Fibroblast of lung (primary cell): ENCODE measurements at places on chromosomes 5 and 9. TPM values are rescaled to one million over a fixed set of nuclear protein-coding genes. Genes with fewer than 3 reads are reported as not detected.

DEPDC1B gene
- total RNA-seq = 2.1 and 2.5 TPM in 2 replicates

DNA sequence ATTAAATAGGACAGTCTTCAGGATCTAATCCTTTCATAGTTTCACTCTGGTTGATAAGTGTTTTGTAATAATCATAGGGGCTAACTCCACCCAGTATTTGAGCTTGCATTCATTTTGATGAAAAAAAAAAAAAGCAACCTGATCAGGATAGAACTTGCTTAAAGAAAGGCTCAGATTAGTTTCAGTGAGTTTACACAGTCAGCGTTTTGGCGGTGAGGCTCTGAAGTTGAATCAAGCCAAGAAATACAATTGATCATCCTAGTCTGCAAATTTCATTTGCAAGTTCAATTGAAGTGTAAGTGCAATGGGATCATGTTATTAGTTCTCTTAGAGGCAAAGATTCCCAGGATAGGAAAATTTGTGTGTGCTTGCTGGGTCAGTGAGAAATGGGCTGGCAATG is 159.7 kb upstream of the ELL2 start:
- peak; percentile 21 for DNase-seq

GRCh38 chr5:179765400-179765799 is 28.4 kb upstream of the LTC4S start:
- peak; percentile 95 for DNase-seq

DNA sequence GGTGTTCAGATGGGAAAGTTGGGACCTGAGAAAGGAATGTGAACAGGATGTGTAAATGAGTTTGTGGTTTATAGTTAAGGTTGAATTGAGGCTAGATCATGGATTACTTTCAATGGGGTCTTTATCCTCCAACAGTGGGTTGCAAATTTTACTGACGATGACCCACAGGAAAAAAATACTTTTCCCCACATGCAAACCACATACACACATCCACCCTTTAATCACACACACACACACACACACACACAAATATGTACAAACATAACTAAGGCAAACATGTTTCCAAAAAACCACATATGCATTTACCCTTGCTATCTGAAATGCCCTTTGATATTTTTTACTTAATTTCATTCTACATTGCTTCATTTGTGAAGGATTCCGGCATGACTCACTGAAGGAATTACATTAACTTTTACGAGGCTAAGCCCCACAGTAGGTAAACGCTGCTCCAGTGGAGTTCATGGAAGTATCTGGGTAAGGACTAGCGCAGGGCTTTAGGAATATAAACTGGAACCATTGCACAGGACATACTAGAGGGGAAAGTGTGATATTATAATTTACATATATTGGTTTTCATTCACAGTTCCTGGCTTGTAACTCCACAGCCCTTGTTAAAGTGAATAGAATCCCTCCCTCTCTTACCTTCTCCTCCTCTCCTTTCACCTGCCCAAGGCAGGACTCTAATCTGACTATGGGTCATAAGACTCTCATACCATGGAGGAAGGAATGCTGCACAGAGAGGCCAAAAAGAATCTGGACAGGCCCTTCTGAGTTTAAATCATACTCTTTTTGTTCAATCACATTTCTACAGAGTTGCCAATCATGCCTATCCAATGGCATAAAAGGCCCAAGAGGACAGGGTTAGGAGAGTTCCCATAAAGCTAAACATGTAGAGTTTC is 8.5 kb upstream of the SPEF2 start:
- DNase-seq = no peak

DNA sequence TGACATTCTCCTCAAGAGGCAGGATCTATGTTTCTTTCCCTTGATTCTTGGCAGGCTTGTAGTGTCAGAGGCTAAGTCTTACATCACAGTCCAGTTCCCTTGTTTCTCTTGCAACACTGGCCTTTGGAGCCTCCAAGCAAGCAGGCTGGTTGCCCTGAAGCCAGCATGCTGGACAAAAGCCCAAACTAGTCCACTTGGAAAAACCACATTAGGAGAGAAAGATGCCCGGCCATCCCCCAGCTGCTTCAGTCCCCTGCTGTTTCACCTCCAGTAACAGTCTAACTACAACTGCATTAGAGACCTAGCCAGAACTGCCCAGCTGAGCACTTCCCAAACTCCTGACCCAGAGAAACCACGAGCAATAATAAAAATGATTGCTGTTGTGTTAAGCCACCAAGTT is 87.6 kb downstream of the ADAMTS6 start:
- peak; percentile 87 for DNase-seq

- peak; percentile 44 for DNase-seq
These were observed 297.9 kb downstream of the KCTD16 start for GRCh38 chr5:144468571-144468970.

ANKRD34B gene
- not detected in 2 replicates for total RNA-seq

SAXO1 gene
- total RNA-seq = under 0.01 and 0.17 TPM in 2 replicates

GZMA gene
- total RNA-seq = not detected in 2 replicates

DNA sequence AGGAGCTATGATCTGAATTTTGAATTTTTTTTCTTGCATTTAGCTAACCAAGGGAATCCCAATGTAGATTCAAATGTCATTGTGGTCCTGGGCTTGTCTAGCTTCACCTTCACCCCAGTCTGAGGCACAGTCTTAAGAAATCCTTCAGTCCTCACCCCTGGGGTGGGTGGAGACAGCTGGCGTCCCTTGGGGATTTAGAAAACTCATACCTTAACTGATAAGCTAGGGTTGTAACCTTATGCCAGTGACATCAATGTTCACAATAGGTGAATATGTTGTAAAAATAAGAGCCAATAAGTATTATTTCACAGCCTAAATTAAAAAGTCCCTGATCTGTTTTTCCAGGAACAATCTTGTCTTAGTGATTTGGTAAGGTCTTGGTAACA is 4.6 kb downstream of the ISOC1 start:
- DNase-seq = no peak

CACNA1B gene
- total RNA-seq = under 0.01 and 0.17 TPM in 2 replicates
